ENCODE measurements at places on chromosomes 3 and 15.

GRCh38 chr15:37682304-37682703, 252.1 kb upstream of the TMCO5A start:
- DNase-seq, result no peak

DNA sequence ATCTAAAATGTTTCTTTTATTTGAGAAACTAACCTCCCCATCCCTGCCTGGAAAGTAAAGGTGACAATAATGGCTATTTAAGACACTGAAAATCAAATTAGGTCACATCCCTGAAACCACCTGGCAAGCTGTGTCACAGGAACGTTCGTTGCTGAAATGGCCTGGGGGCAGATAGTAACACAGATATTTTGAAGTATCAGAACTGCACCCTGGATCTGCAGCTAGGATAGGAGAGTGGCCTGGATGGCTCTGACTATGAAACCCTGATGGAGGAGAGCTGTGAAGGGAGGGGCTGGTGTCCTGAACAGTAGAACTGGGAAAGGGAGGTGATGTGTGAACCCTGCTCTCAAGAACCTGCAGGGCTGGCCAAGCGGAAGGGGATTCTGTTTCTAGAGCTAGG, 648.3 kb upstream of the CFAP20DC start:
- no peak for DNase-seq

GRCh38 chr3:9295007-9295406, 45.6 kb upstream of the SRGAP3 start:
- DNase-seq, result no peak

- DNase-seq, result no peak
Observed at GRCh38 chr15:92733090-92733933, 77.7 kb upstream of the FAM174B start.

- DNase-seq, result no peak
Observed at GRCh38 chr15:100017140-100017539, 283.9 kb upstream of the LYSMD4 start.

- no peak for DNase-seq
Observed at GRCh38 chr3:143088835-143089234, 30.7 kb upstream of the CHST2 start.

DNA sequence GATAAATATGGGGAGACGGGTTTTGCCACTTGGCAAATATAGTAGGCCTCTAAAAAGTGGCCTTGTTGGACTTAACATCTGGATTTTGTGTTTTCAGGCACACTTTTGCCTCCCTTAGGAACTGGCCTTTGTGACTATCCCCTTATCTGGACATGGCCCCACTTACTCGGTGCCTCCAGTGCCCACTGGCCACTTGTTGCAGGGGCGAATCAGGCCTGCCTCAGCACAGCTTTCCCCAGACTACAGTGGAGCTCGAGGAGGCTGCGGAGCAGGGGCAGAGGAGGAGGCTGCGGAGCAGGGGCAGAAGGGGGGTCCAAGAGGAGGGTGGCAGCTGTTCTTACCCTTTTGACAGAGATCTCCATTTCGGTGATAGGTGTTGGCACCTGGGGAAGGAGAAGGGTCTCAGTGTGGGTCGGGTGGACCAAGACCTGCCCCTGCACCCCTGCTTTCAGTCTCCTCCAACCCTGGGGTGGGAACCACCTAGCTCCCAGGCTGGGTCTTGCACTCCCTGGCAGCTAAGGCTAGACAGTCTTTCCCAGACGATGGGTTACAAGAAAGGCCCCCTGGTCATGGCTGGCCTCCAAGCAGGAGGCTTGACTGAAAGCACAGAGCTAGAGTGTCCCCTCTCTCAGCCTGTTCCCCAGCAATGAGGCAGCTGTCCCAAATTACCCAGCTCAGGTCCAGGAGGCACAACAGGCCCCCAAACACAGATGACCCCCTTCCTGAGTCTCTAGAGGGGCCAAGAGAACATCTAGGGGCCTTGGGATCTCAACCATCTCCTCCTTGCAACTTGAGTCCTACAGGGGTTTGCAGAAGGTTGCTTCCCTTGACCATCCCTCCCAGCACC, 6.1 kb downstream of the SEMA3G start:
- no peak for DNase-seq

GRCh38 chr3:136135039-136135802, 60.9 kb downstream of the MSL2 start:
- DNase-seq, result no peak

GRCh38 chr3:124785973-124786372, 55.7 kb downstream of the UMPS start:
- no peak for DNase-seq

GRCh38 chr15:45714590-45715488, 80.0 kb downstream of the SQOR start:
- DNase-seq, result peak; percentile 10

GRCh38 chr3:24748520-24748919, 253.9 kb upstream of the THRB start:
- no peak for DNase-seq

GRCh38 chr3:36895496-36896409, 49.1 kb downstream of the TRANK1 start:
- DNase-seq, result no peak

GRCh38 chr15:28995705-28996104, 109.9 kb downstream of the APBA2 start:
- no peak for DNase-seq

DNA sequence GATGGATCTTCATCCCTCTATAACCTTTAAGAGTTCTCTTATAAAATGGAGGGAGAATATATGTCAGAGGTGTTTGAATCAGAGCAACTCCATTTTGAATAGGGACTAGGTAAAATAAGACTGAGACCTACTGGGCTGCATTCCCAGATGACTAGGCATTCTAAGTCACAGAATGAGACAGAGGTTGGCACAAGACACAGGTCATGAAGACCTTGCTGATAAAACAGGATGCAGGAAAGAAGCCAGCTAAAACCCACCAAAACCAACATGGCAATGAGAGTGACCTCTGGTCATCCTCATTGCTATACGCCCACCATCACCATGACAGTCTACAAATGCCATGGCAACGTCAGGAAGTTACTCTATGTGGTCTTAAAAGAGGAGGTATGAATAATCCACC, 211.0 kb downstream of the GBE1 start:
- DNase-seq, result no peak

DNA sequence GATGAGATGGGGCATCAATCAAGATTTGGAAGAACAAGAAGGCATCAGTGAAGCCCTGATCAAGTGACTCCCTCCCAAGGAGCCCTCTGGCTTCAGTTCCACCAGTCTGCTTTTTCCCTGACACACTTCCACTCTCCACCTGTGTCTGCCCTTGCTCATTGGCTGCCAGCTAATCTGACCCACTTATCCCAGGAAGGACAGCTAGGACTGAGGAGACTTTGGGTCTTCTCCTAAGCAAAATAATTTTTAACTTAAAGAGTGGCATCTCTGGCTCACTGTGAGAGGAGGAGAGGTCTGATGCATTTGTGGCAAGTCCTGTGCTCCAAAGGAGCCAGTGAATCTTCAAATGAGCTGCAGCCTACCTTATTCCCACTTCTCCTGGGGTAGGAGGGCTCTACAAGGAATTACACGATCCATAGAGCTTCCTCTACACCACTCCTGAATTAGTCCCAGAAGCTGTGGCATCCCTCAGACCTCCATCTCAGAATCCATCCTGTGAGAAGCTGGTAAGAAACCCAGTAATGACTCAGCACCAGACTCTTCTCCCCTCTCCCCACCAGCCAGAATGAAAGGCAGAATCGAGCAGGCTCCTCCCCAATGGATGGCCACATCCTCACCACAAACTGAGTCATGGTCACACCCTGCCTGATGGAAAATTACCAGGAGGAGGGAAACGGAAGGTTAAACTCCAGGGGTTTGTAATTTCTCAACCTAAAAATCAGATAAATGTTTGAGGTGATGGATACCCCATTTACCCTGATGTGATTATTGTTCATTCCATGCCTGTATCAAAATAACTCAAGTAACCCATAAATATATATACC, 6.3 kb upstream of the PKM start:
- peak; percentile 35 for DNase-seq

GRCh38 chr3:57274845-57275244, 17.6 kb downstream of the ASB14 start:
- DNase-seq, result no peak

DNA sequence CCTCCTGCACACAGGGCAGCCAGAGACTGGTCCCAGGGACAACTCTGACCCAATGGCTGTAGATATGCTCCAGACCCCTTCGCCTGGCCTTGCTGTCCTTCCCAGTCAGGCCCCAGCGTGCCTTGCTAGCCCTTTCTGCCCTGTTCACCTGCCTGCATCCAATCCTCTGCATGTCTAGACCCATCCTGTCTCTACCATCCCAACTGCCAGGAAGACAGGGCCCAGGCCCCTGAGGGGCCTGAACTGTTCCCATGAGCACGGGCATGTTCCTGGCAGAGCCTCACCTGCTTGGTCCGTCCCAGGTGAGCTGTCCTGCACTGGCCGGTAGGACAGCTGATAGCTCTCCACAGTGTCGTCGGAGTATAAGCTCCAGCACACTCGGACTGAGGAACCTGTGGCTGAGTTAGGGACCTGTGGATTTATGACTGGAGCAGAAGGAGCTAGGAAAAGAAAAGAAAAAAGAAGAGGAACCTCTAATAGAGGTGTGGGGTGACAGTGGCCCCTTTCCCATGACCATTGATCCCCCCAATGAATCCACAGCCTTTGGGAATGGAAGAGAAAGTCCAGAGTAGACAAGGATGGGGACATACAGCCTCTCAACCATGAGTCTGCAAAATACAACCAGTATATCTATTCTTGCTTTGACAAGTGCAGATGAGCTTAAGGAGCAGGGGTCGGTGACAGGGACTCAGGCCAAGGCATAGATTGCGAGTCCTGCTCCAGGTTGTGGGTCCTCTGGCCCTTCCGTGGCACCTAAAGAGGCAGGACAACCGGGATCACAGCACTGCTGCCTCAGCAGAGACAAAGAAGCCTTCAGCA, 33.9 kb downstream of the FSD2 start:
- no peak for DNase-seq

DNA sequence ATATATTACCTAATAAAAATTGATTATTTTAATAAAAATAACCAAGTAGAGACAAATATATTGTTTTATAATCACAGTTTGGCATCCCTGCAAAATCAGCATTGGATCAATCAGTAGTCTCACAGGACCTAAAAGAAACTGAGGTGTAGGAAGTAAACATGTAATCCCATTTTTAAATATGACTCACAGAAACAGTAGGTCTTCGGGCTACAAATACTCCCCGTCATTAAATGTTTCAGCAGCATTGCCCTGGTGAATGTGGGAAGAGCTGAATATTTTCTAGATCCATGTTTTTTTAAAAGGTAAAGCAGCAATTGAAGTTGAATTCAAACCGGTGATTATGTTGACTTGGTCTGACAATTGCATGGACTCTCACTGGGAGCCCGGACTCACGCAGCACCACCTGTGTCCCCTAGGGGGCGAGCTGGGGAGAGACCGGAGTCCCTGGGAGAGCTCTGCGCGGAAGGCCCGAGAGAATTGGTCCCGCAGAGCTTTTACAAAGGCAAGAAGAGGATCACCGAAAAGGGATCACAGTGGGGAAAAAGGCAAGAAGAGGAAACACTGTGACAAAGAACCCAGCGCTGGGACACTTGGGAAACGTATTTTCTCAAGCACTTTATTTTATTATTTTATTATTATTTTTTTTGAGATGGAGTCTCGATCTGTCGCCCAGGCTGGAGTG, 17.2 kb upstream of the USP3 start:
- peak; percentile 58 for DNase-seq

- DNase-seq, result no peak
Observed at GRCh38 chr3:184786280-184786941, 25.6 kb upstream of the VPS8 start.
